NCI-H1092 treated with DMSO at 0.1 percent for 48 hours (cell line): ENCODE measurements at places on chromosomes 6 and 20.

- no peak for DNase-seq
Observed at GRCh38 chr20:58133020-58133808, 95.2 kb downstream of the ANKRD60 start.

DNA sequence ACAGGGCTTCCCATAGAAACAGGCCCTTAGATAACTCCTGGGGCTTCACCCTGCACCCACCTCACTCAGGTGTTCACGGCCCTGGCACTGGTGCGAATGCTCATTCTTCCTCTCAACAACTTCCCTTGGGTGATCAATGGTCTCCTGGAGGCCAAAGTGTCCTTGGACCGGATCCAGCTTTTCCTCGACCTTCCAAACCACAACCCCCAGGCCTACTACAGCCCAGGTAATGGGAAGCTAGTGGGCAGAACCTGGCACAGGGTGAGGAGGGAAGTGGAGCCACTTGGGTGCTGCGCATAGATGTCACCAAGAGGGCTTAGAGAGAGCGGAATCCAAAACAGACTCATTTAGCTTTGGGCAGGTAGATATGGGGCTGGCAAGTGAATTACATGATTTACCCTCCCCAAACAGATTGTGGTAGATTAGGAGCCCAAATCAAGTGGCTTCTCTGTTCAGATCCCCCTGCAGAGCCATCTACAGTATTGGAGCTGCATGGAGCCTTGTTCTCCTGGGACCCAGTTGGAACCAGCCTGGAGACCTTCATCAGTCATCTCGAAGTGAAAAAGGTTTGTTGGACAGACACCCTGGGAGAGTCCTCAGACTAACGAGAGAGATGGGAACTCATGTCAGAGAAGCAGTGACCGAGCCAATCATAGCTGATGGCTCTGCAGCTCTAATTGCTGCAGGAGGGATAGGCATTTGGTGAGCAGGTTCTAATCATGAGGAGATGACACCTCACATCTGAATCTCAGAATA lies 8.5 kb downstream of the ABCC10 start:
- DNase-seq = no peak

- DNase-seq = no peak
Observed at GRCh38 chr6:41071501-41071922, 644 bp downstream of the OARD1 start.

- no peak for DNase-seq
Observed at GRCh38 chr6:34142061-34142998, 3.6 kb downstream of the GRM4 start.

GRCh38 chr6:158793432-158793831 lies 25.7 kb downstream of the EZR start:
- DNase-seq = peak; percentile 4

DNA sequence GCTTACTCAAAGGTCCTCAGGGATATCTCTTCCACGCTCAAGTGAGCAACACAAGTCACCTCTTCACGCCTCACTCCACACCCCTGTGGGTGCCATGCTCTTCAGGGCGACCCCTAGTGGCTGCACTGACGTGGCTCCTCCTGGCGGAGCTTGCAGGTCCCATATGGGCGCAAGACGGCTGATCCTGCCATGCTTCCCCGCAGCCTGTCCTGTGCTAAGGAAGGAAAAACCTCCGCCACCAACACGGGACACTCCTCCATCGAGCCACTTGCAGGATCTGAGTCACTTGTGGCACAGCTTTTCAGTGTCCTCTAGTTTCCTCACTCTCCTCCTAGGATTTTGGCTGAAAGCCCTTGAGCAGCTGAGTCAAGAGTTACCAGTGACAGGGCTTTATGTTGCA lies 90.7 kb downstream of the KHDC1L start:
- no peak for DNase-seq

- no peak for DNase-seq
Observed at GRCh38 chr6:144870782-144871181, 585.6 kb downstream of the UTRN start.

- DNase-seq = no peak
Observed at GRCh38 chr6:155706341-155706740, 250.7 kb upstream of the NOX3 start.

DNA sequence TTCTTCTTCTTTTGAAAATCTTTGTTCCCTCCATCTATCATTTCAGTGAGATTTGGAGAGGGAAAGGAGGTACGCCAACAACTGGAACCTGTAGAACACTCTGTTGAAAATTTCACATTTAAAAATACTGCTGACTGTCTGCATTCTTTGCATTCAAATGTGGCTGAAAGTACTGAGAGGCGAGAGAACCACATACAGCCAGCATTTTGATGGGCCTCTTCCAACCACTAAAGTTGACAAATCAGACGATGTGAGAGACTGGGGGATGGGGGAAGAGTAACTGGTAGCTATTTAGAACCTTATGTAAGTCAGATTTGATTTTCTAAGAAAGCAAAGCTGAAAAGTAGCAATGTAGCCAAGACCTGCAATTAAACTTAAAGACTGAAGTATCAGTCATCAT lies 77.5 kb downstream of the FKBP5 start:
- DNase-seq = no peak

GRCh38 chr20:20228351-20228750 lies 139.6 kb upstream of the INSM1 start:
- DNase-seq = no peak

GRCh38 chr6:56005426-56005825 lies 130.0 kb upstream of the BMP5 start:
- DNase-seq = no peak

DNA sequence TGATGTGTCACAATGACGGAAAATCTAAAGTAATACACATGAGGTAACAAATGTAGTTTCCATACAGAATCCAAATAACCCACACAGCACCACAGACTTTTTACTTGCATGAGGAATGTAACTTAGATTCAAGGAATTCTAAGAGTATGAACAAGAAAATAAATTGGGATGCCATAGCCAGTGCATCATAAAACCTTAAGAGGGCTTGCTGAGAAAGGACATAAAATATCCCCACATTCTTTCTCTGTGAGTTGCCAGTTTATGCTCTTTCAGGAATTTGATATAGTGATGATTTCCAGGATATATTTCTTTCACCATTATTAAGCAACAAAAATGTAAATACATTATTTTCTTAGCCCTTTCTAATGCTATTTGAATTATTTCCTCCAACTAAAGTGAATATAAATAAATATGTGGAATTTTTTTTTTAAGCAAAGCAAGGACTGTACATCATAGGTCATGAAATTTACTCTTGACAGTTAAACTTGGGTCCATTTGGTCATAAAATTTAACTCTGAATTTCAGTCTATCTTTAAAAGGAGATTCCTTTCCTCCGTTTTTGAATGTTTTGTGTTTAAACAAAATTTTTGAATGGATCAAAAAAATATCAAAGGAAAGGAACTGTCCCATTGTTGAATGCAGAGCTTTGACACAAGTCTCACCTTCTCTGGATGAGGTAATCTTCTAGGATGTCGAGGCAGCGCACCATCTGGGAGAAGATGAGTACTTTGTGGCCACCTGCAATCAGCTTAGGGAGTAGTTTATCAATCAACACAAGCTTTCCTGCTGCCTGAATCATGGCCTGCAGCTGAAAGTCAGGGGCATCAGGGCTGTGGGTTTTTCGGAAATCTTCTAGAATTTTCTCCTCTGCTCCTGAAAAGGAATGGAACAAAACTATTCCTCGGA lies 116.3 kb upstream of the EMILIN3 start:
- no peak for DNase-seq

DNA sequence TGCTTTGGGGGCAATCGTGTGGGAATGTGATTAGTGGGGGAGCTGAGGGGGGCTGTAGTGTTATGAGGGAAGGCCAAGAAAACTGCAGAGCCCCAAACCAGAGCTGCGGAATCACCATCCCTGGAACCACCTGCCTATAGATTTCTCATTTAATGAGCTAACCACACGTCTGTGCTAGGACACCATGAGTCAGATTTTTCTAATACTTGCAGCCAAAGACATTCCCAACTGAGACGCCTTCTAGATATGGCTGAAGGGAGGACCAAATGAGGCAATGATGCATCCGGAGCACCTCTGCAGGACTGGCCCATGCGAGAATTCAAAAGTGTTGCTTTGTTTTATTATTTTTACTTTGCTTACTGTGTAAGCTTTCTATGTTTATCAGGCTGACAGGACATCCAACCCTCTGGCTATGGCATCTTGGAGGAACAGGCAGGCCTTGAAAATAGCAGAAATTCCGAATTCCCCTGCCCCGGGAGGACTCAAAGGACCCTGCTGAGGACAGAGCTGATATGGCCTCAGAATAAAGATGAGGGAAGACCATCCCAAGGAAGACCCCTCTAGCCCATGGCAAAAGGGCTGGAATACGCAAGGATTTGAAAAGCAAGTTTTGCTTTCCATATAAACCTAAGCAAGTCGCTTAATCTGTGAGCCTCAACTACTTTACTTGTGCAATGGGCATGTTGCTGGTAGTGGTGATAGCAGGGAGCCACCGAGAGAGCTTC lies 3.1 kb upstream of the PTGIS start:
- DNase-seq = no peak

DNA sequence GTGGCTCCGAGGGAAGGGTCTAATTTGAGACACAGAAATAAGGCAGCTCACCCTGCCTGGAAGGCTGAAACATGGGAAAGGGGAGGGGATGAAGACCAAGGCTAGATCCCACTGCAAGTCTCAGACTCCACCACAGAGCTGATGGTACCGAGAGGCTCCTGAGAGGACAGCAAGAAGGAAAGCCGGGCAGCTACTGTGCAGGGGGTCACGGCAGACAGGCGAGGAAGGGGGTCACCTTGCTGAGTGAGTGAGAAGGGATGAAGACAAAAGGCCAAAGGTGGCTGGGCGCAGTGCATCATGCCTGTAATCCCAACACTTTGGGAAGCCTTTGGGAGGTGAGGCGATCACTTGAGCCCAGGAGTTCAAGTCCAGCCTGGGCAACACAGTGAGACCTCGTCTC lies 100.7 kb downstream of the ATP9A start:
- DNase-seq = no peak

GRCh38 chr20:2820896-2821869 lies 5.0 kb downstream of the TMEM239 start:
- DNase-seq = no peak

DNA sequence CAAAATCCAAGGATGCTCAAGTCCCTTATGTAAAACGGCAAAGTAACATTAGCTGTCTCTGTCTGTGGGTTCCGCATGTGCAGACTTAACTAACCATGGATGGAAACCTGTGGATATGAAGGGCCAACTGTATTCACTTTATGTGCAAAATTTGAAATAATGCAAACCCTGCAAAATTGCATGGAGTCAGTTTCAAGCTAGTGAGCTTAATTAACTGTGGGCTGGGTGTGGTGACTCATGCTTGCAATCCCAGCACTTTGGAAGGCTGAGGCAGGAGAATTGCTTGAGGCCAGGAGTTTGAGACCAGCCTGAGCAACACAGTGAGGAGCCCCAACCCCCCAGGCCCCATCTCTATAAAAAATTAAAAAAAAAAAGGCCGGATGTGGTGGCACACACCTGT lies 81.4 kb downstream of the ANKS1A start:
- DNase-seq = no peak

DNA sequence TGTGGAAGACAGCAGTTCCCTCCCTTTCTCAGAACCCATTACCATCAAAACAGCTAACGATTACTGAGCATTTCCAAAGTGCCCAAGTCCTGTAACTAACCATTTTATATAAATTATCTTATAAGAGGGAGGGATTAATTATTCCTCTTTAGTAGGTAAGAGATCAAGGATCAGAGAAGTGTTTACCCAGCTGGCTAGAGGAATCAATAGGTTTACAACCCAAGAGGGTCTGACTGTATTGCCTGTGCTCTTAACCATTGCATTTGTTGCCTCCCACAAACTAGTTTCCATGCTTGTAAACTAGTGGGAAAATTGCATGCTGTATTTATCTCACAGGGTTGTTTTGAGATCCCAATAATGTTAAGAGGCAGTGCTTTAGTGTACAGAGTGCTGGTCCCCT lies 3.7 kb upstream of the DBNDD2 start:
- peak; percentile 72 for DNase-seq

- no peak for DNase-seq
Observed at GRCh38 chr6:44012078-44012493, 115.2 kb downstream of the MRPL14 start.

DNA sequence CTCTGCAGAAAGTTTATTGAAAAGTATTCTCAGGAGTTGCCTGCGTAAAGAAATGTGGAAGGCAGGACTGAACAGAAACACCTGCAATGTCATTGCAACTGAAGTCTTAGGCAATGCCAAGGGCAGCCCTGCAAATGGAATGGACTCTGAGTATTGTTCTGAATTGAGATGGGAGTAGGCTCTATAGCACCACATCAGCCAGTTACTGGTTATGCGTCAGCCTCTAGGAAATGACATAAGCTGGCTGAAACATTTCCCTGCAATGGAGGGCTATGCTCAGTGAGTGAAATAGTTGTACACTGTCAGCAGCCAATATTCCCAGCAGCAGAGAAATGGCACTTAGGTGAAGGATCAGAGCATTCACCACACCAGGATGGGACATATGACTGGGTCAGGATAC lies 13.8 kb upstream of the GJE1 start:
- no peak for DNase-seq

DNA sequence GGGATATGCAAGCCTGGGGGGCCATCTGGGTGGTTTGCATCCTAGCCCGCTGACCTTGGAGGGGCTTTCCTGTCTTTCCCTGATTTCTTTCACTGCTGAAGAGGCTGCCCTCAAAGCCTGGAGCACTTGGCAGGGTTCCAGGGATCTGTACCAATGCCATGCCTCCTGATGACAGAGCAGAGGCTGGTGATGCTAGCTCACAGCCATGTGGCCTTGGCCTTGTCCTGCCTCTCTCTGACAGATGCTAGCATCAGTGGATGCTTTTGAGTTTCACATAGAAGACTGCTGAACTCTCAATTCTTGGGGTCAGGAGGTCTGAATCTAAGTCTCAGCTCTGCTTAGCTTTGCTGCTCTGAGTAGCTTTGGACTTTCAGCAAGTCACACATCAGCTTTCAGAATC lies 21.9 kb upstream of the RREB1 start:
- no peak for DNase-seq

- no peak for DNase-seq
Observed at GRCh38 chr6:129314575-129314974, 395.4 kb downstream of the ARHGAP18 start.

DNA sequence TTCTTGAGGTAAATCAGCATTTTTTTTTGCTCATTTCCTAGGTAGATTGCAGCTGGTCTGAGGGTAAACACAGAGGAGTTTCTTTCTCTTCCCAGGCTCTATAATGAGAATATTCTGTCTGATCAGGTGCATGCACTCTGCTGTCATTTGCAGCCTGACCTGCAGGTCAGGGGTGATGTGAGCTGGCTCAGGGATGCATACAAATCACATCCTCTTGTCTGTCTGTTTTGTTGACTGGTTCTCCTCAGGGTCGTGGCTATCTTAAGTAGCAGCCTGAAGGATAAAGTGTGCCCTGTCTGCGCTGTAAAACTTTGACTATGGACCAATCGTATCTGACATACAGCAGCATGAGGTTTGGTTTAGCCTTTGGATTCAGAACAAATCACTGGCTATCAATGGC lies 183.4 kb upstream of the POU3F2 start:
- DNase-seq = no peak

GRCh38 chr6:147126618-147127022 lies 77.6 kb upstream of the STXBP5 start:
- DNase-seq = no peak
